ENCODE measurements at places on chromosomes 13 and 19. TPM values are rescaled to one million over a fixed set of nuclear protein-coding genes. Genes with fewer than 3 reads are reported as not detected.

GJB6 gene
- total RNA-seq, result not detected

LRRC25 gene
- total RNA-seq, result not detected

DACT3 gene
- 7.4 TPM for total RNA-seq

KIR3DL1 gene
- not detected for total RNA-seq

- DNase-seq, result no peak
These were observed 489.1 kb downstream of the MYO16 start for GRCh38 chr13:109118521-109118920.

- no peak for DNase-seq
These were observed 3.0 kb upstream of the RASL11A start for GRCh38 chr13:27267596-27267995.
